ENCODE measurements at places on chromosomes 1 and 21. TPM values are rescaled to one million over a fixed set of nuclear protein-coding genes. Genes with fewer than 3 reads are reported as not detected.

The HUNK gene
- not detected for total RNA-seq

The GPX7 gene
- total RNA-seq = not detected

The SHISAL2A gene
- not detected for total RNA-seq

The PLA2G5 gene
- not detected for total RNA-seq

The MROH9 gene
- total RNA-seq = not detected

The CCT3 gene
- 619 TPM for total RNA-seq

The CNIH3 gene
- total RNA-seq = 1.8 TPM

The CCDC185 gene
- not detected for total RNA-seq
